ENCODE measurements at places on chromosomes 7 and 10.

- no peak for DNase-seq
These were observed 39.4 kb upstream of the RET start for GRCh38 chr10:43037440-43037839.

DNA sequence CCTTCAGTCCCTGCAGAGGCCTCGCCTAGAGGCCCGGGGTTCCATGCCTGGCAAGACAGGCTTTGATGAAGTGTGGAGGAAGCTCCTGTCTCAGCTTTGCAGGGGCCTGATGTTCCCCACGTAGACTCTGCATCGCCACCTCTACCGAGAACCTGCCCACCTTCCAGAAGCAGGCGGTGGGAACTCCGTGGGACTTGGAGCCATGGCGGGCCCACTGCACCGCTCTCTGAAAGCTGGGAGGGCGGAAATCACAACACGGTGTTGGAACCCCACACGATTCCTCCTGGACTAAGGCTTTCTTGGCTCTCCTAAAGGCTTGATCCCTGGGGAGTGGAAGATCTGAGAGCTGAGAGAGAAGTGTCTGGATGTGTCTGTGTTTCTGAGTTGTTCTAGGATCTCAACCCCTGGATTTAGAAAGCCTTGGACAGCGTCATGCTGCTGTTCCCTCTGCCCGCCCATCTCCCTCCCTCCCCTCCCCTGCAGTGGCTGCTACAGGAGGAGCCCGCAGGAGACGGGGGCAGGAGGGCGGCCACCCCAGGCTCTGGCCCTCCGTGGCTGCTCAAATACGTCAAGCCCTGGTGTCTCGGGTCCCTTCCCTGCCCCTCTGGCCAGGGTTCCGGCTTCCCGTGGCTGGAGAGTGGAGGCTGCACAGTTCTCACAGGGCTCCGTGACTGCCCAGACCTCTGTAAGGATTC lies 79.7 kb downstream of the VIPR2 start:
- DNase-seq = no peak

DNA sequence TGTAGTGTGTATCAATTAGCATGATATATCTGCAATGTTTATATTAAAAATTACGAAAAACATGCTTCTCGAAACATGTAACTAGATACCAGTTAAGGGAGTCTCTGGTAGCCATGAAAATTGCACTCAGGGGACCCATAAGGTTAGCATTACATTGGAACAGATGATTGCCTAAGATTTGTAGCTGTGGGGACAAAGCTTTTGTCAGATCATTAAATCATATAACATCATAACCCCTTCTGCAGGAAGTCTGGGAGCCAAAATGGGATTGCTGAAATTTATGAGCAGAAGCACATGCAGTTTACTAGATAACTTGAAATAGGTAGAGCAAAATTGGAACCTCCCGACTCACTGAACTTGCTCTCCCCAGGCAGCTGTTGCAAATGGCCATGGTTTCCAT lies 235.0 kb upstream of the IGFBP3 start:
- no peak for DNase-seq

DNA sequence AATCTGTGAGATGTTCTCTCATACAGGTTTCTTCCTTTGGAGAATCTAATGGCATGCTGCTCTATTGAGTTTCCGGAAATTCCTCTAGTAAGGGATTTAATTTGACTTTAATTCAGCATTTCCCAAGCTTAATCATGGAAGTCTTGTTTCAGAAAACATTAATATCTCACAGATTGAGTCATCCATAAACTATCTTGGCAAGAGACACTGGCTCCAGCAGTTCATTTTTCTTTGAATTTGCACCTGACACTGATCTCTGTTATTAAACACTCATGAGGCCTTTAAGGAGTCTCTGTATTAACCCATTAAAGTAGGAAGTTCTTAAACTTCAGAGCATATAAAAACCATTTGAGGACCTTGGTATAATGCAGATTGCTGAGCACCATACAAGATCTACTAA lies 3.6 kb upstream of the ITGB8 start:
- no peak for DNase-seq

- DNase-seq = no peak
These were observed 40.5 kb upstream of the RNF148 start for GRCh38 chr7:122743211-122743610.

GRCh38 chr7:28697913-28698563 lies 260.1 kb downstream of the TRIL start:
- DNase-seq = no peak

GRCh38 chr10:26478061-26478460 lies 39.9 kb downstream of the APBB1IP start:
- DNase-seq = no peak

- no peak for DNase-seq
These were observed 20.1 kb upstream of the ITPRID1 start for GRCh38 chr7:31493714-31494181.

- DNase-seq = no peak
These were observed 139.3 kb downstream of the CDCA7L start for GRCh38 chr7:21806388-21806787.

- no peak for DNase-seq
These were observed 214.8 kb downstream of the TMEM178B start for GRCh38 chr7:141288626-141289025.

DNA sequence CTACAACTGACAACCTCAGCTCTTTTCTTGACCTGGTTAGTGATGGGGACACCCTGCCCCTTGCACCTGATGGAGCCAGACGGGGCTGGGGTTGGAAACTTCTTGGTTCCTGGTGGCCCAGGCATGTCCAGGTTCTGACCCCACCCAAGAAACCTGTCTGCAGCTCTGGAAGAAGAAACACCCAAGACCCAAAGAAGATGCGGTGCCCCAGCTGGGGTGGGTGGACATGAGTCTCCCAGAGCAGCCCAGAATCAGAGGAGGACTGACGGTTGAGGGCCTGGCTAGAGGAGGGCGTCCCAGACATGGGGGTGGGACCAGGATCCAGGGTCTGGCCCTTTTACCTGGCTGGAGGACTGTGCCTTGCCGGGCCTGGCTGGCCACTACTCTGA lies 202.4 kb downstream of the GLRX3 start:
- no peak for DNase-seq

GRCh38 chr7:30996256-30996655 lies 32.5 kb downstream of the GHRHR start:
- no peak for DNase-seq

GRCh38 chr7:24829787-24830186 lies 72.5 kb upstream of the GSDME start:
- no peak for DNase-seq

- no peak for DNase-seq
These were observed 40.7 kb upstream of the LYZL1 start for GRCh38 chr10:29248158-29248557.

DNA sequence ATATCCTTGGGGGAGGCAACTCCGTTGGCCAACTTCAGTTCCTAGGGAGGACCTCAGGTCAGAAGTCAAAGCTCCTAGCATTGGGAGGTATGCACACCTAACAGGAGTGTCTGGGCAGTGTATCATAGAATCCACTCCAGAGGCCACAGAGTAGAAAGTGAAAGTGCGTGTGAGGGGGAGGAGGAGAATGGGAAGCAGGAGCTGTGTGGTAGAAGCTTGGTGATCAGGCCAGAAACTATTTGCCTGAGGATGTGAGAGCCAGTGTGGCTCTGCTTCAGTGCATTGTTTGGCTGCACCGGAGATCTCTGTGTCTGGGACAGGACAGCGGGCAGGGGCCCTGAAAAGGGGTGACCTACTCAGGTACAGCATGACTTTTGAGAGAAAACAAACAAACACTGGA lies 557.4 kb upstream of the VSTM2A start:
- DNase-seq = no peak

- no peak for DNase-seq
These were observed 79.9 kb upstream of the ANLN start for GRCh38 chr7:36309716-36310115.

GRCh38 chr7:1283941-1284742 lies 51.5 kb downstream of the UNCX start:
- DNase-seq = no peak

DNA sequence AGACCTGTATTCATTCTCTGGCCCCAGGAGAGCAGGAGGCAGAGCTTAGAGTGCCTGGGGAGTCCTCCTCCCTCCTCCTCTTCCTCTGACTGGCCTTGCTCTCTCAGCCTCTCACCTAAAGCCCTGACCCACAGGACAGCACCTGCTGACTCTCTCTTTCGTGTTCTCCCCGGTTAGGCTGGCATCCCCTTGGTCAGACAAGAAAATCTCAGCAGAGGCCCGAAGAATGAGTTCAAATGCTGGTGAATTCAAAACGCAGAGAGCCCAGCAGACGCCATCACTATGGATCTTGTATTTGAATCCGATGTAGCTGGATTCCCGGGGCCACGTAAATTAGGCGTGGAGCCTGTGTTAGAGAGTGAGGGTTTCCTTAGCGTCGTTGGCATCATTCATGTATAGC lies 255.3 kb downstream of the KLF6 start:
- DNase-seq = no peak

GRCh38 chr10:117535298-117536071 lies 7.1 kb upstream of the EMX2 start:
- no peak for DNase-seq

DNA sequence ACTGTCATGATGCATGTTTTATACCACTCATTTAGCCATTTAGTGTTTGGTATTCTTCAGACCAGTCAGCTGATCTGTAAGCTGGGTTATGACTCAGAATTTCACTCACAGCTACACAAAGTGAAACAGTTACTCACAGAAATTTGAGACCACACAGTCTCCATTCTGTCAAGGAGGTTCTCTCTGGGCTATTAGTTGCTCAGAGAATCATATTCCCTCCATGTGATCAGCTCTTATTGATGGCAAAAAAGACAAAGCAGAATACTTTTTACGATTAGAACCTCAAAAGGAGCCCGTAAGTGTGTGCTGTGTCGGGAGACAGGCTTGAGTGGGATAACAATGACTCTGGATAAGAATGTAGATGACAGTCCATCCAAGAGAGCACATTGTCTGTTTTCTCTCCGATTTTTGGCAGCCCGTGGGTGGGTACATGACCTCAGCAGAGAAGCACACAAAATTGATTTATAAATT lies 277.6 kb upstream of the SORCS1 start:
- DNase-seq = no peak

DNA sequence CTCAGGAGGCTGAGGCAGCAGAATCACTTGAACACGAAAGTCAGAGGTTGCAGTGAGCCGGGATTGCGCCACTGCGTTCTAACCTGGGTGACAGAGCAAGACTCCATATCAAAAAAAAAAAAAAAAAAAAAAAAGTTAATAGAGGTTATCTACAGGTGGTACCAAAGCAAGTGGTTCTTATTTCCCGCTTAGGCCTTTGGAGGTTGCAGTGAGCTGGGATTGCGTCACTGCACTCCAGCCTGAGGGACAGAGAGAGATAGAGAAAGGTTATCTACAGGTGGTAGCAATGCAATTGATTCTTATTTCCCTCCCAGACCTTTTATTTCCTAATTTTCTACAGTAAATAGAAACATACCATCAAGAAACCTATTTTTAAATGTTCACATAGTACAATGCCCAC lies 98.2 kb downstream of the DLG5 start:
- DNase-seq = no peak

DNA sequence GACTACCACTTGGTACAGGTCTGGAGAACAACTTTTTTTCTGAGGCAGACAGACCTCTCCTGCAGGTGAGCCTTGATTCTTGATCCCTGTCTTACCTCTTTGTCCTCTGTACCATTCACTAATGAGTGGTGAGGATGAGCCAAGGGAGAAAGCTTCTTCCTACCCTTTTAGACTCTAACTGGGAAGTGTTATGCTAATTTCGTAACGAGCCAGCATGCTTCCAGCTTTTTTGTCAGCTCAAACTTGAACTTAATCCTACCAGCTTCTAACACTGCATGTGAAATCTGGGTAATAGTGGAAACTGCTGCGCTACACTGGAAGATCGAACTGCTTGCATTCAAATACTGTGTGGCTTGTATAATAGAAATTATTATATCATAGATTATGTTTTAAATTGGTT lies 87.0 kb downstream of the NEUROD6 start:
- no peak for DNase-seq

DNA sequence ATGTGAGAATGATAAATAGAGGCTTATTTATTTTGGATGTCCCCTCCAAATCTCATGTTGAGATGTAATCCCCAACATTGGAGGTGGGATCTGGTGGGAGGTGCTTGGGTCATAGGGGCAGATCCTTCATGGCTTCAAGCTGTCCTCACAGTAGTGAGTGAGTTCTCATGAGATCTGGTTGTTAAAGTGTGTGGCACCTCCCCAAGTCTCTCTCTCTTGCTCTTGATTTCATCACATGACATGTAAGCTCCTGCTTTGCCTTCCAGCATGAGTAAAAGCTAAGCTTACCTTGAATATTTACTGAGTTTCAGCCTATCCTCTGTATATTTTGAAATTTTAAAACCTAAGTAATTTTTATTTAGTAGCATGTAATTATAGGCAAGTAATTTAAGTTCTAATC lies 444.9 kb downstream of the ARL4A start:
- DNase-seq = no peak

- DNase-seq = no peak
These were observed 12.4 kb downstream of the BUB3 start for GRCh38 chr10:123166618-123167017.

Measured in CD4-positive, alpha-beta T cell treated with Interleukin-17A for 1 hour (primary cell).